ENCODE measurements at places on chromosomes 12 and 14.

GRCh38 chr14:92266216-92266615, 56.7 kb upstream of the SLC24A4 start:
- DNase-seq = no peak

GRCh38 chr14:33175951-33176350, 237.3 kb downstream of the NPAS3 start:
- DNase-seq = no peak

GRCh38 chr12:20883288-20883687, 72.8 kb downstream of the SLCO1B3 start:
- no peak for DNase-seq

- DNase-seq = no peak
Observed at GRCh38 chr12:12408265-12408690, 51.4 kb downstream of the BORCS5 start.

GRCh38 chr14:53496668-53497067, 343.5 kb upstream of the DDHD1 start:
- no peak for DNase-seq

DNA sequence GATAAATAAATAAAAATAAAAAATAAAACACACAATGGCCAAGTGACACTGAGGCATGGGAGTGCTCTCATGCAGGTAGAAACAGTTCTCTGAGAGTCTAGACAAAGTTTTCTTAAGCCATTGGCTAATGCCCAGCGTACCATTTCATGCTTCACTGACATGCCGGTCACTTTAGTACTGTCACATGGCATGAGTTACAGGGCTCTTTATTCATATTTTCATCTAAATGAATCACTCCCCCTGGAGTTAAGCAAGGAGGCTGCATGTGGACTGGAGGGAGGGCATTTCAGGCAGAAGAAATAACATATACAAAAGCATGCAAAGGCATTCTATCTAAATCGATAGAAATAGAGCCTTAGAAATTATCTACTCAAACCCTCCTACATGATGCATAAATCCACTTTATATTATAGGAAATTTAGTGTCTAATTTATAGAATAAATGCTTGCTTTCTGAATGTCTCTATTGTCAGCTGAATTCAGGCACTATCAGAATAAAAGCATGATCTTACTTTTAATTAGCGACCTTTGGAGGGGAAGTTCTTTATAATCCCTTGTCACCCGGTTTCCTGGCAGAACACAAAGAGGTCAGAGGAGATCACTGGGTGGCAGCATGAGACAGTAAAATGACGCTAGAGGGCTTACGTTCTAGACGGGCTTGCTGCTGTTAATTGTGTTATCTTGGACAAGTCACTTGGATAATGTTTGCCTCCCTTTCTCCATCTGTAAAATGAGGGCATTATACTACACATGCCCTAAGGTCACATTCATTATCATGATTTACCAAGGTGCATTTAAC, 17.5 kb downstream of the DYRK4 start:
- peak; percentile 6 for DNase-seq
